ENCODE measurements at places on chromosomes 1 and 21.

- no peak for DNase-seq
Observed at GRCh38 chr1:91151702-91152101, 129.9 kb upstream of the ZNF644 start.

- DNase-seq, result no peak
Observed at GRCh38 chr1:237702161-237702560, 188.6 kb downstream of the ZP4 start.

DNA sequence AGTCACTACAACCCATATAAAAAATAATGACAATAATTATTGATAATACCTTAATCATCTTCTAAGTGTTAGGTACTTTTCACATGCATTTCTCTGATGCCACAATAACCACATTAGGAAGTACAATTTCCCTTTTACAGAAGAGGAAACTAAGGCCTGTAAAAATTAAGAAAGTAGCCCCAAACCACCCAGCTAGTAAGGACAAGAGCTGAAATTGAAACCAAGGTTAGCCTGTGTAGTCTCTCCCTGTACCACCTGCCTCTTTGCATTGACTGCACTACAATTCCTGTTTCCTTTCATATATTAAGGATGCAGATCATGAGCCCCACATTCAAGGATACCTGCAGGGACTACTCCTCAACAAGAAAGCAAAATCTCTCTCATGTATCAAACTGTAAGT is 288.8 kb downstream of the GPATCH2 start:
- DNase-seq, result no peak

- DNase-seq, result no peak
Observed at GRCh38 chr1:89556726-89557444, 32.3 kb downstream of the LRRC8B start.

DNA sequence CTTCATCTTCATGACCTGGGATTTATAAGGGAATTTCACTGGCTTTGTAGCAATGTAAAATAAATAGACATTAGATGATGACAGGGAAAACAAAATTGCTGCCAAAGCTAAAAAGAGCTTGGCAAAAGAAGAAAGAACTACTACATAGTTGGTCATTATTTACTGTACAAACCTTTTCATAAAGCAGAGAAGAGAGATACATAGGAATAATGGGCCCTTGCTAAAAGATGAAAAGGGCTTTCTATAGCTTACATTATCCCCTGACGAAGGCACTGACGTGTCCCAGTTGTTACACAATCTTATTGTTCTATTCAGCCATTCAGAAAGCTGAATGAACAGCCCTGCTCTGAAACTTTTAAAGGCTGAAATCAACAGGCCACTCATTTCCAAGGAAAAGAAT is 57.1 kb downstream of the ZC3H11B start:
- no peak for DNase-seq

DNA sequence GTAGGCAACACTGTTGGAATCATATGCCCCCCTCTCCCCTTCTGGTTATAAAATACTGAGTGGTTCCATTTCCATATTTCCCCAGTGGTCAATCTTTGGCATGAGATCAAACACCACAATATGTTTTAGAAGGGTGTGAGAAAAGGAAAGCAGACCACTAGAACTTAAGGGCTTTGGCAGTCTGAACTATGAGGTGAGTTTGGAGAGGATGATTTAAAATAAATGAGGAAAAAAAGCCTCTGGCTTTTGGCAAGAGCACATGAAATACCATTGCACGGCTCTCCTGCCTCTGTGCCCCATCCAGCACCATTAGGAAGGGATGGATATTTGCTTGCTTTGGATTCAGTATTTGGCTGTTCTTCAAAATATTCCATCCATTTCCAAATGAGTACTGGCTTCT is 339.5 kb upstream of the C1orf87 start:
- DNase-seq, result no peak

DNA sequence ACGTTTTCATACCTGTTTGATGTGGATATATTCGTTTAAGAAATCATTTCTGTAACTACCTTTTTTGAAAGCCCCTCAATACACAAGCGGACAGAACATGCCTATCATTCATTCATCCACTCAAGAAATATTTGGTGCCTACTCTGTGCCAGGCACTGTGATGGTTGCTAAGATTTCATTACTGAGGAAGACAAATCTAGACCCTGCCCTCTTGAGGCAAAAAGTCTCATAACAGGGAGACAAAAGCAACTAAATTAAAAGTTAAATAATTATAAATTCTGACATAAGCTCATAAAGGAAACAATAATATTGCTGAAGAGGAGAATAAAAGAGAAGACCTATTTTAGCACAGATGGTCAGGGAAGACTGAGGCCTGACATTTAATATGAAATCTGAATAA is 203.5 kb upstream of the ZNHIT6 start:
- DNase-seq, result no peak

DNA sequence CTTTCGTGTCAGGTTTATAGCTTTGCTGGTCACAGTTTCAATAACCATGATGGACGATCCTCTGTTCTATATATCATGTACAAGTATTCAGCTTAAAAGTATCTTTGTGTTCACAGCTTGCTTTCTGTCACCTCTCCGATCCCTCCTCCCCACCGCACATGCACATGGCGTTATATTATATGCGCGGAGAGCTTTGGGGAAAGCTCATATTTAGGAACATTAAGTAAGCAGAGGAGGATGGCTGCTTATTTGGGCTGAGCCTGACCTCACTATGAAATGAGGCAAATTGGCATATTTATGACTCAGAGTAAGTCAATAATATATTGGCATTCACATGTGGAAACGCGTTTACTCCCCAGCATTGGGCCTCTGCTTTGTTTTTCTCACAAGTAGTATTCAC is 360.5 kb downstream of the HLX start:
- DNase-seq, result no peak

- no peak for DNase-seq
Observed at GRCh38 chr1:37149296-37149695, 115.0 kb upstream of the GRIK3 start.

All from activated T-helper 1 cell treated with anti-CD3 and anti-CD28 coated beads, Interleukin-2, amount 50 U/mL, for 16 hours (primary cell).